ENCODE measurements at places on chromosomes 2 and 18. TPM values are rescaled to one million over a fixed set of nuclear protein-coding genes. Genes with fewer than 3 reads are reported as not detected.

Gene TBR1
- not detected for polyA plus RNA-seq

DNA sequence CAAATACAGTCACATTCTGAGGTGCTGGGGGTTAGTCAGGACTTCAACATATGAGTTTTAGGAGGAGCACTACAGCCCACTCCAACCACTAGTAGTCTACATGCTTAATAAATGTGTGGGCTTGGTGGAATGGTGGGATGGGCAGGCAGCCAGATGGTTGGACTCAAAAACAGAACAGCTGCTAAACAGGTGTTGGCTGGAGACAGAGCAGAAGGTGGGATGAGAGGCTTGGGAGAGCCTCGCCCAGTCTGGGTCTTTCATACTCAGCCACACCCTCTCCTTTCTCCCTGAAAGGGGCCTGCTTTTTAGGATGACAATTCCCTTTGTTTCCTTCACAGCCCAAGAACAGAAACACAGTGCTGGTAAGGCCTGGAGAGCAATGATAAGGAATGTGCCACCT, 143.9 kb upstream of the KLHL29 start:
- DNase-seq: peak; percentile 77

DNA sequence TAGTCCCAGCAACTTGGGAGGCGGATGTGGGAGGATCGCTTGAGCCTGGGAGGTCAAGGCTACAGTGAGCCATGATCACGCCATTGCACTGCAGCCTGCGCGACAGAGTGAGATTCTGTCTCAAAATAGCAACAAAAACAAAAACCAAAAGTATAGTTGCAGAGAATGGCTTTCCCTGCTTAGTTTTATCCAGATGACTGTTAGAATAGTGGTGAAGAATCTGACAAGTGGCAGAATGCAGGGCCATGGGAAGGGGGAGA, 53.8 kb downstream of the NEDD4L start:
- DNase-seq: no peak

DNA sequence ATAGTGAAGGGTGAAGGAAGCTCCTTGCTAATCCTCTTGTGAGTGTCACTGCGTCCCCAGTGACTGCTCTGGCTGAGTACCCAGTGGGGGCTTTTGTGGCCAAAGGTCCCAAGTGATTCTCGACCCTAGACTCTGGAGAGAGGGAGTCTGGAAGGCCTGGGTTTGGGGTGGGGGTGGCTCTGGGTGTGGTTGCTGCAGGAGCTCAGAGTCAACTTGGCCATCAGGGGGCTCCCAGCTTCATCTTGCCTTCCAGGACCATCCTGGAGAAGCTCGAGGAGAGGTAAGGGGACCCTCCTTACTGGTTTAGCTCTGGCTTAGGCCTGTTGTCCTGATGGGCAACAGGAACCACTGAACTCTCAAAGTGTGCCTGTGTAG, 592 bp downstream of the PSD4 start:
- DNase-seq: no peak

DNA sequence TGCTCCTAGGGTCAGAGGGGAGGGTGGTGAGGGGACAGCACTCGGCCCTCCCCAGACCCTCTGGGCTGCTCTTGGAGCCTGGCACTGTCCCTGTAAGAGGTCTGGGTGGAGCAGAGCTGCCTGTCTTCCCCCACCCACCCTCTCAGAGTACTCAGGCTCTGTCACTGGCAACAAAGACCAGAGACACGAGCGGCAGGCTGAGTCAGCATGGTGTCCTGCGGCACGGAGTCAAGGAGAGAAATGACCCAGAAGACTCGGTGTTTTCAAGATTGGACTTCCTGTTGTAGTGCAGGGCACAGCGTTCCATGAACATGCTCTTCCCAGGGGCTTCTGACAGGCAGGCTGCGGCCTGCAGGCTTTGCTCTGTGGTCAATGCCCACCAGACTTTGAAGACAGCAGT, 19.9 kb downstream of the SIGLEC15 start:
- DNase-seq: no peak

Data from muscle of leg (tissue), 16 donors.